ENCODE measurements at places on chromosomes 2 and 18.

DNA sequence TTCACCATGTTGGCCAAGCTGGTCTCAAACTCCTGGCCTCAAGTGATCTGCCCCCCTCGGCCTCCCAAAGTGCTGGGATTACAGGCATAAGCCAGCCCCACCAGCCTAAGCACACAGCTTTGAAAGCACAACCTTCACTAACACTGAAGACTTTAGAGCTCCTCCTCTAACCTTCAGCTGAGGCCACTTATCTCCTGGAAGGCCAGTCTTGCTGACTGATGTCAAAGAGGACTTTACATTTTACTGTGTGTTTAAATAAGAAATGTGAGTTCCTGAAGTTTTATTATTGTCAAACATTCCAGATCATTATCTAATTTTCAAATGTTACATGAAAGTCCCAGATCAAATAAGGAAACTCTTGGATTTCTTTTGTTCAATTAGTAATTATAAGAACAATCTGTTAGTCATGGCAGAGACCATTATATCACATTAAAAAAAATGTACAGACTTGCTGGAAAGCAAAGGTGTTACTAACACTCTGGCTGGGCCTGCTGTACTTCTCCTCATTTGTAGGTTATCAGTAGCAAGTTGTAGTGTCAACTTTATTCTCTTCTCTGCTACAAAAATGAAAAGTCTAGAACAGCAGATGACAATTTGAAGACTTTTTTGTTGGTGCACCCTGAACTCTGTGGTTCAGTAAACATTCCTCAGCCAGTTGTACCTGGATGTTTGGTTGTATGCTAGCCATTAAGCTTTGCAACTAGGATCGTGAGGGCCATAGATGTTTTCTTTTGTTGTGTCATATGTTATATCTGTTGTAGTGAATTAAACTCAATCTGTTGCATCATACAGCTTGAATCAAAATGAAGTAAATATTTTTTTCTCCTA lies 80.0 kb downstream of the AOX1 start:
- no peak for DNase-seq

GRCh38 chr2:107137706-107138105 lies 251.7 kb upstream of the ST6GAL2 start:
- DNase-seq = no peak

- DNase-seq = no peak
These were observed 59.7 kb upstream of the ZC3H15 start for GRCh38 chr2:186426153-186427016.

- no peak for DNase-seq
These were observed 3.5 kb upstream of the CD226 start for GRCh38 chr18:69951182-69951581.

- no peak for DNase-seq
These were observed 115.9 kb downstream of the ZFP36L2 start for GRCh38 chr2:43110442-43110871.
